Activated CD4-positive, CD25-positive, alpha-beta regulatory T cell (primary cell): ENCODE measurements at places on chromosomes 16 and 17.

- no peak for DNase-seq
Observed at GRCh38 chr16:6335072-6335471, 997.6 kb upstream of the RBFOX1 start.

DNA sequence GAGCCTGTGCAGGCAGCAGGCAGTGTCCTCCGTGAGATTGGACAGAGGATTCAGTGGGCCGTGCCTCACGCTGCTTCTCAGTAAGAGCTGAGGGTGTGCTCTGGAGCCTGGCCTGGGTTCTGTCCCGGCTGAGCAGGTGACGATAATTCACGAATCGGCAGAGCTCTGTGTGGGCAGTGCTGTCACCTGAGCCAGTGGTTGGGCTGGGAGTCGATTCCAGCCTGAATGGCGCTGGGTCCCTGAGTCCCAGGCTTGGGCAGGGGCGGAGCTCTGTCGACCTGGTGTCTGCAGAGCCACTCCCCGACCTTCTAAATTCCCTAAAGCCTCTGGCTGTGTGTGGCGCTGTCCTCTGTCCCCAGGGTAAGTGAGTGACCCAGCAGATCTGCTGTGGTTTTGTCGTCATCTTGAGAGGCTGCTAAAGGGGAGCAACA, 8.4 kb downstream of the ACSF3 start:
- DNase-seq, result no peak

DNA sequence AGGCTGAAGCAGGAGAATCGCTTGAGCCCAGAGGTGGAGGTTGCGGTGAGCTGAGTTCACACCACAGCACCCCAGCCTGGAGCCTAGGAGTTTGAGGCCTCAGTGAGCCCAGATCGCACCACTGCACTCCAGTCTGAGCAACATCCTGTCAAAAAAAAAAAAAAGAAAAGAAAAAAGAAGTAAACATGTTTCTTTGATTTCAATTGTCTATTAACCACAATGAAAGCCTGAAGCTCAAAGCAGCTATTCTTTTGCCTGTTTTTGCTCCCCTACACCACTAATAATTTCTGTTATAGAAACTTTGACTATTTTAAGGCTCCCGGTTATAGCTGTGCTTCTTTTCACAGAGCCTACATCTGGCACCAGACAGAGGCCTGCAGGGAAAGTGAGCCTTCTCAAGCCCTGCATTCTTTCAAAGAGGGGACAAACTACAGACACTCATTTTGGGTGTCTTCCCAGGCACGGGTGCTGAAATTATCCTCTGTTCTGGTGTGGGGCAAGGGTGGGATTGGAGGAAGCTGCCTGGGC, 14.2 kb upstream of the SLC52A1 start:
- no peak for DNase-seq

DNA sequence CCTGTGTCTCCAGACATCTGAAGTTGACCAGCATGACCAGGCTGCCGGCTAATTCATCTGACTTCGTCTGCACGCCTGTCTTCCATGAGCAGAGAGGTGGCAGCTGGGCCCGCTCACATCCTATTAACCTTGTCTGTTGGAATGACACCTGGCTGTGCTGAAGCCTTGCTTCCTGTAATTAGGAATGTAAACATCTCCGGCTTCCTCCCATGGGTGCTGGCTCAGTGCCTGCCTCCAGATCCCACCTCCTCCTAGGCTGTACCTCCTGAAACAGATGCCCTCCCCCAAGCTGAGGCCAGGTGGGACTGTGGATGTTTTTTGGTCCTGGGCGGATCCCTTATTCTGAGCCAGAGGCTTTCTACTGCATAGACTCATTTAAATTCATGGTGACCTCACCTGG, 296.3 kb downstream of the HS3ST4 start:
- no peak for DNase-seq

- no peak for DNase-seq
Observed at GRCh38 chr16:31130336-31130891, 5.1 kb downstream of the PRSS8 start.
